ENCODE measurements at places on chromosomes 4 and X.
A peak's percentile ranks its signal among the peaks of the same experiment; 100 is the strongest.

DNA sequence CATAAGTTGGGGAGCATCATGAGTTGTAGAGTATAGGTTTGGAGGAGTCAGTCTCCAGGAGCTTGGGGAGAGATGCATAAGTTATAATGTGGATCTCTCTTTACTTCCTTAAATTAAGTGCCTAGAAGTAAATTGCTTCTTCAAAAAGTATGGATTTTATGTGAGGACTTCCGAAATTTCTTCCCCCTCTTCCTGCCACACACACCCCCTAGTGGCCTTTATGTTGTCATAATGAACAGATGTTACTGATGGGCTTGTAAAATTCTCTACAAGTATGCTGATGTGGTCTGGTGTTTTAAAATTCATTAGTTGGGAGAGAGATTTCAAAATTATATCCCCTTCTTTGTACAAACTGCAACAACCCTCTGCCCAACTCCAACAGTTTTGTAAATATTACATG, 2.3 kb upstream of the METTL14 start:
- DNase-seq: peak; percentile 20

- DNase-seq: no peak
Measured at GRCh38 chrX:39491548-39492297, 606.0 kb downstream of the BCOR start.

GRCh38 chrX:66022632-66023384, 17.1 kb downstream of the VSIG4 start:
- no peak for DNase-seq

DNA sequence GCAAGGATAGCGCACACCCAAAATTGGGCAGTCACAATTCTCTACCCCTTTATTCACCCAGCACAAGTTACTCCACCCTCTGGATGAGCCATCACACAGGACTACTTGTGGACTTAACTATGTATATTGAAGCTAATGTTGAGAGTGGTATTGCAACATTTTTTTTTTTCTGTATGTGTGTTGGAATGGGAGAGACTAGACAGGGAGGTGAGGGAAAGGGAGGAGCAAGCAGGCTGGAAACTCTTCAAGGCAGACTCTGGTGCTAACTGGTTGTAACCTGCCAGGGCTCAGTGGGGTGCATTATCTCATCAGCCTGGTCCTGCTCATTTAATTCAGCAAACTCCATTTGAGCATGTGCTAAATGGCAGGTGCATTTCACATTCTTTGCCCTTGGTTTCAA, 18.4 kb upstream of the CWH43 start:
- no peak for DNase-seq

GRCh38 chrX:143636831-143637230, 930 bp upstream of the SLITRK4 start:
- no peak for DNase-seq

- DNase-seq: no peak
Measured at GRCh38 chr4:29549342-29549741, 1170.8 kb upstream of the PCDH7 start.

GRCh38 chr4:170089668-170090351, at the start of gene AADAT:
Gene AADAT (minus strand): TSS chr4:170089956. CDS start chr4:170089690, 266 bp downstream.
- peak; percentile 33 for DNase-seq
